NCI-H526 treated with DMSO at 0.1 percent for 48 hours (cell line): ENCODE measurements at places on chromosomes 7 and 10.

DNA sequence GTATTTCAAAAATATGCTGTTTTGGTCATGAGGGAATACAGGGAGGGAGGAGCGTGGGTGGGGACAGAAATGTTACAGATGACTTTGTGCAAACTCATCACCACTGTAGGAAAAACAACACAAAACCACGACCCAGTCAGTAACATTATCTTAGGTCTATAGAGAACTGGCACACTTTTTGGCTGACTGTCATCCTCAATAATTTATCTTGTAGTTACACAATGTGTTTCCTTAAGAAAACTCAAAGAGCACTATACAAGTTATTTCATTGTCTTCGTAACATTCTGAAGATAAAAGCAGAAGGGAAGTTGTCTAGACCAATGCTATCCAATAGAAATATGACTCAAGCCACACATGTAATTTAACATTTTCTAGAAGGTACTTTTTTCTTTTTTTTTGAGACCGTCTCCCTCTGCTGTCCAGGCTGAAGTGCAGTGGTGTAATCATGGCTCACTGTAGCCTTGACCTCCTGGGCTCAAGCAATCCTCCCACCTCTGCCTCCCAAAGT is 16.9 kb upstream of the CDK14 start:
- DNase-seq: no peak

DNA sequence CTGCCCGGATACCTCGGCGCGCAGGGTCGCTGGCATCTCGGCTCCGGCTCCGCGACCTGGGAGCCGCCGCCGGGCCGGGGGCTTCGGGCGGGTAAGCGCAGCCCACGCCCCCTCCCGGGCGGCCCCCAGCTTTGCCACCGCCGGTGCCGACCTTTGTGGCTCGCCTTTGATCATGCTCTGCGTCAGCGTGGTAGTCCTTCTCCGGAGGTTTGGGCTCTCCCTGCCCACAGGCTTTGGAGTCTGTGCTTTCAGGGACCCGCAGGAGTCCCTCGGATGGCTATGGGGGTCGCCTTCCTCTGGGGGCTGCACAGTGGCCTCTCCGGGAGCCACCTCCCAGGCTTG is 7.3 kb downstream of the ATP6V1F start:
- DNase-seq: peak; percentile 14

GRCh38 chr7:132049462-132050304 is 493.3 kb upstream of the PODXL start:
- peak; percentile 5 for DNase-seq

DNA sequence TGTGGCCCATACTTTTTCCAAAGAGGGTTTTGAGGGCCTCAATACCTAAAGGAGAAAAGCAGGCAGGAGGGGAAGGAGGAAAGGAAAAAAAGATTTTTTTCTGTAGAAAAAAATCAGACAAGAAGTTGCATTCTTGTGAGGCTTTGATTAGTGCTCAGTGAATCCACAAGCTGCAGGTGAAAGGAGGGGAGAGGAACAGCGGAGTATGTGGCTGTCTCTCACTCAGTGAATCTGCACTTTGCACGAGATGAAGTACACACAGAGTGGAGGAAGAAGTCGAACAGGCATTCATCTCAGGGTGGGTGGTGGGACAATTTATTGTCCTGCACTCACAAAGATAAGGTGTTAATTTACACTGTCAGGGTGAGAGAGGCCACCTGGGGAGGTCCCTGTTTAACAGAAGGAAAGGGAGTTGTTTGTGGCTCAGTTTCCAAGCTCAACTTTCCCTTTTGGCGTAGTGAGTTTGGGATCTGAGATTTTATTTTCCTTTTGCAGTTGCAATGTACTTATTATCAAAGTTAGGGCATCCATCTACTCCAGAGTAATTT is 49.0 kb upstream of the VIPR2 start:
- no peak for DNase-seq

GRCh38 chr10:17375936-17376584 is 78.3 kb downstream of the ST8SIA6 start:
- no peak for DNase-seq

DNA sequence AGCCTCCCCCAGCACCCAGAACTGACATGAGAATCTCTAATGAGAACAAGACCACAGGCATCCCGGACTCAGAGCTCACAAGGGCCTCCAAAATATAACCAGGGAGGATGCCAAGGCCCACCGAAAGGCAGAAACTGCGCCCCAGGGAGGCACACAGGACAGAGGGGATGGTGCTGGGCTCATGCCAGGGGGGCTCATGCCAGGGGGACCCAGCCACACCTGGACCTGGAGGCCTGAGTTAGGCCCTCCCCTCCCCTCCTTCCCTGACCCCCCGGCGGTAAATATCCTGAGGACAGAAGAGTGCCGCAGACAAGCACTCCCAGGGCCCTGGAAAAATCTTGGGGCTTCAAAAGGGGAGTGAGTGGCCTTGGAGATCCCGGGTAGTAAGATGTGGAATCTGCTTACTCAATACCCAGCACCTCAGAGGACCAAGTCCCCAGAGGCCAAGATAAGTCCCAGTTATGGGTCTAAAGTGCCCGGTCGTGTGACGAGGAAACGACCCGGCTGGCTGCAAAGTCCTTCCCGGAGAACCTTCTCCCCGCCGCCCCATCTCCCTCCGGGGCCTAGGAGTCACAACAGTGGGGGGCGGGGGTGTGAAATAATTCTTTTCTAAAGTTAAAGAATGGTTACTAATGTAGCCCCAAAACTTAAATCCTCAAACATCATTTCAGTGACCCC is 11.9 kb downstream of the PDGFA start:
- DNase-seq: no peak

- no peak for DNase-seq
Measured at GRCh38 chr7:37215290-37215923, 233.3 kb downstream of the ELMO1 start.

GRCh38 chr10:90885176-90885575 is 13.4 kb downstream of the RPP30 start:
- no peak for DNase-seq
